ENCODE measurements at places on chromosomes 11 and 22.
A peak's percentile ranks its signal among the peaks of the same experiment; 100 is the strongest.

GRCh38 chr11:22449441-22449840 is 111.3 kb downstream of the SLC17A6 start:
- no peak for DNase-seq

- DNase-seq = peak; percentile 78
Measured at GRCh38 chr22:41022470-41023298, 69.7 kb upstream of the EP300 start.

- DNase-seq = no peak
Measured at GRCh38 chr11:44068180-44068579, 2.1 kb downstream of the ACCS start.

DNA sequence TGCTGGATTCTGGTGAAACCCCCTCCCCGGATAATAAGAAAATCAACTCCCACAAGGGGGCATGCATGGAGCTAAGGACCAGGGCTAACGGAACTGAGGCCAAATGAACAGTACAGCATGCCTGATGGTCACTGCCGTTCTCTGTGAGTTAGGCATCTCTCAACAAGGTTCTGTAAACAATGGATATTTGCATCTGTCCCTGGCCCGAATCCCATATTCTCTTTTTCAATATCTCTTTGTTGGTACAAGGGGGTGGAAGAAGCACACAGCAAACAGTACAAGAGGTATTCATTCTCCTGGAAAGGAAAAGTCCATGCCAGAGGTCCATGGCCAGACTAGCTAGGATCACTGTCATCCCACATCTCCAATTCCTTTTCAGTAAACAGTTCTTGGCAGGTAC is 32.2 kb upstream of the APOA1 start:
- no peak for DNase-seq

DNA sequence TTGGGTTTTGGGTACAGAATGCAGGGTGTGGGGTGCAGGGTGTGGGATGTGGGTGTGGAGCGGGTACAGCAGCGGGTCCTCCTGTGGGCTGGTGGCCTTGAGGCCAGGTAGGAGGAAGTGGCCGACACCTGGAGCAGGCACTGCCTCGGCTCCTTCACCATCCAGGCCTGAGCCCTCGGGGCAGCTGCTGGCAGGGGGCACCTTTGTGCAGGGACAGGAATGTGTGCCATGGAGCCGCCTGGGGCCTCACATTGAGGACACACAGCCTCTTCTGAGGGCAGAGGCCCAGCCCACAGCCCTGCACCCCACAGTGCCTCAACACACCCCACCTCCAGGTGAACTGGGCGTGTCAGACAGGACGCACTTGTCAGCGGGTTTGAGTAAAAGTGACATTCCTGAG is 984.0 kb downstream of the BRD1 start:
- no peak for DNase-seq

GRCh38 chr22:50206599-50206998 is 5.8 kb downstream of the SELENOO start:
- no peak for DNase-seq
